Natural killer cell treated with Interleukin-12 subunit alpha and Interleukin-12 subunit beta and Interleukin-15 and Interleukin-18, amount 100 ng/mL, for 72 hours (primary cell): ENCODE measurements at places on chromosomes 5 and 9.

DNA sequence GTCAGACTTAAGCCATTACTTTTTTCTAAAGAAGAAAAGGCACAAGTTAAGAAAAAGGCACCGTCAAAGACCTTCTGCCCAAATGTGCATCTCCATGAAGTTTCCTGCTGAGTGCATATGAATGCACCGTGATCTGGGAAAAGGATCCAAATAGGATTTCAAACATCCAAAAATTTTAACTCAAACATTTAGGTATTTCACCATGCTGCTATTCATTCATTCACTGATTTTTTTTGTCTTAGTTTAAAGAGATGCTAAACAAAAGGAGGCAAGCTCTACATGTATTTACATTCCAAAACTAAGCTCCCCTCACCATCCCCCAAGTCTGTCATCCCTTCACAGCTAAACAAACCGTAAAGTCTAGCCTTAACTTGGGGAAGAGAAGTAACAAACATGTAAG is 291.9 kb downstream of the ARL15 start:
- no peak for DNase-seq

GRCh38 chr5:138051441-138052296 is 18.8 kb upstream of the FAM13B start:
- no peak for DNase-seq

GRCh38 chr5:10306114-10306513 is 1.6 kb downstream of the CMBL start:
- DNase-seq, result no peak

DNA sequence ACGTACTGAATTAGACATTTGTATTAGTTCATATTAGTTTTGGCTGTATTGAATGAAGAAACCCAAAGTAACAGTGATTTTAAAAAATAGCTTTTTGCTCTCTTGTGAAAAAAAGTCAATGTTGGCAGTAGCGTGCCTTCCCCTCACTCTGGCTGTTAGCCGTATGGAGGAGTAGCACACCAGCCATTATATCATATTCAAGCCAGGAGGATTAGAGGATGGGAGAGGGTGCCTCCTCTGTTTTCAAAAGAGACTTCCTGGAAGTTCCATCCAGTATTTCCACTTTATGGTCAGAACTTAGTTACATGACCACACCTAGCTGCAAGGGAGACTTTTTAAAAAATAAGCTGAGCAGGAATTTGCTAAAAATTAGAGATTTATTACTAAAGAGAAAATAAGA is 41.2 kb downstream of the GPR21 start:
- no peak for DNase-seq

DNA sequence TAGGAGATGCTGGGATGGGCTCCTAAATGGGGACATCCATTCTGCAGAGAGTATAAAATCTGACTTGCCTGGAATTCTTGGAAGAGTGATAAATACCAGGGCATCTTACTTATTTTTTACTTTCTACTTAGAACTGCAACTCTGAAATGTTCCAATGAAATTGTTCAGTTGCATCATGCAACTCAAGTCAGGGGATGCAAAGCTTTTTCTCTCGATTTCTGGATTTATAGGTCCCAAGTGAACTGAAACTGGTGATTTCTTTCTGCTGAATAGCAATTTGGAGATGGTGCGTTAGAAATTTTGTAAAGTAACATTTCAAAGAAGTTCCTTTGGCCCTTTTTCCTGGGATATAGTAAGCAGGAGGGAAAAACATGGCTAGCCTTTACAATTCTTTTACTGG is 238.4 kb upstream of the CD180 start:
- no peak for DNase-seq

- no peak for DNase-seq
Measured at GRCh38 chr5:126514131-126514557, 80.9 kb downstream of the ALDH7A1 start.

DNA sequence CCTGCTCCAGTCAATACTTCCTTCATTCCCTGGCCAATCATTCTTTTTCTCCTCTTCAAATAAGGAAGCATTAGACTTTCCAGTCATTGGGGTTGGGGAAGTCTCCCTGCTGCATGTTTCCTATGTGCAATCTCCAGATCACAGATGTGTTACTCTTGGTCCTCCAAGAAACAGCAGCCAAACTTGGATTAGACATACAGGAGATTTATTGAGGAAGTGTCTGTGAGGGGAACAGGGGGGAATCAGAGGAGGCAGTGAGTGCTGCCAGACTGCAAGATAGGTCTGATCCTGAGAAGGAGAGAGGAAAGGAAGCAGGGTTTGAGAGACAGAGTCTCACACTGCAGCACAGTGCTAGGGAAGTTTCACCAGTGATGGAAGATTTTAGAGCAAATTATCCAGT is 40.6 kb upstream of the SLIT3 start:
- DNase-seq, result no peak

DNA sequence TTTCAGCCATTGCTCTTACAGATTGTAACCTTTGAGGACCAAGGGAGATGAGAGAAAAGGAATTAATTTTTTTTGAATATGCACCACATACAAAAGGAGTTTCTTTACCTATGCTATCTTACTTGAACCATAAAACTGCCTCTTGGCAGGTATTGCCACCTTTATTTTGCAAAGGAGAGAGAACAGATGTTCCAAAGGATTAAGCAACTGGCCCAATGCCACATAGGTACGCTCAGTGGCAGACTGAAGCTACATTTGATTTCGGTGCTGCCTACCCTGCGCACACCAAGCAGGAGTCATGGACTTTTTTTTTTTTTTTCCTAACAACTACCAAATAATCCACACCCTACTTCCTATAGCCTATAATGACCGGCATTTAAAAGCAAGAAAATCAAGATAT is 43.1 kb downstream of the SAXO1 start:
- DNase-seq, result no peak

DNA sequence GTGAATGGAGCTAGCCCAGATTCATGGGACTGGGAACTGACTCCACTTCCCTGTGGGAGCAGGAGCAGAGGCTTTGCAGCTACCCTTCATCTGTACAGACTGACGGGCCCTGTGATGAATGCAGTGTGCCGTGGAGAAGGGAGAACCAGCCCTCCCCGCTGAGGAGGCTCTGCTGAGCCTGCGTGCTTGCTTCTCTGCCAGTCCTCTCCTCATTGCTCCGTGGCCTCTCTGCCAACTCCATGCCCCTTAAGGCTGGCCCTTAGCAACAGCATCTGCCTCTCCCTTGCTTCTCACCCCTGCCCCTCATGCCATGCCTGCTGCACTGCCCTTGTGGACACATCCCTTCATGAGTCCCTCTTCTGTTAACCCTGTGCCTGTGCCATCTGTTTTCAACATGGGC is 53.6 kb downstream of the GADD45G start:
- DNase-seq, result no peak

GRCh38 chr5:170533383-170533782 is 29.6 kb downstream of the KCNIP1 start:
- DNase-seq, result peak; percentile 41

DNA sequence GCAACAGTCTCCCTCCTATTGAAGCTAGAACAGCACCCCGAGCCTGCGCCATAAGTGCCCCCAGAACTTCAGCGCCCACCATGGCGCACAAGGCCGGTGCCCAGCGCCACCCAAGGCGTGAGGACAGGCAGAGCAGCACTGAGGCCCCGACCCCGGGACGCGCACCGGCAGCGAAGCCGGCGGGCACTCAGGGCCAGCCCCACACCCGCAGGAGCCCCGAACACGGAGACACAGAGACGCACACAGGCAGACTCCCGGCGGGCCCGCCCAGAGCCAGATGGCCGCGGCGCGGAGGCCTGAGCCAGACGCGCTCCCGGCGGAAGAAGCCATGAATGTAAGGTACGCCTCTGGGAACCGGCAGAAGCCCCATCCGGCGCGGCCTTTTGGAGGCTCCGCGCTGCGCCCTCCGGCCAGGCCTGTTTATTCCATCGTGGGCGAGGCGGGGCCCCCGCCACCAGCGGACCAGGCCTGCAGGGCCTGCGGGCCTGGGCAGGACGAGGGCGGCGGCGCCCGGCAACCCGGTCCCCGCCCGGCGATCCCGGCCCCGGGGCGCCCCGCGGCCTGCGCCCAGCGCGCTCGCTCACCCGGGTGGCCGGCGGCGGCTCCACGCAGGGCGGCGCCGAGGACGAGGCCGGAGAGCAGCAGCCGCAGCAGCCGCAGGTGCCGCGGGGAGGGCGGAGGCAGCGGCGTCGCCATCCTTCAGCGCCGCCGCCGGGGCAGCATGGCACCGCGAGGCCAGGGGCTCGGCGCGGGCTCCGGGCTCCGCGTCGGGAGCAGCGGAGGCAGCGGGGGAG is 486 bp downstream of the NPDC1 start:
- DNase-seq, result no peak

GRCh38 chr9:31908891-31909480 is 475.5 kb upstream of the ACO1 start:
- DNase-seq, result no peak

- no peak for DNase-seq
Measured at GRCh38 chr9:4798281-4799032, 5.7 kb downstream of the RCL1 start.

DNA sequence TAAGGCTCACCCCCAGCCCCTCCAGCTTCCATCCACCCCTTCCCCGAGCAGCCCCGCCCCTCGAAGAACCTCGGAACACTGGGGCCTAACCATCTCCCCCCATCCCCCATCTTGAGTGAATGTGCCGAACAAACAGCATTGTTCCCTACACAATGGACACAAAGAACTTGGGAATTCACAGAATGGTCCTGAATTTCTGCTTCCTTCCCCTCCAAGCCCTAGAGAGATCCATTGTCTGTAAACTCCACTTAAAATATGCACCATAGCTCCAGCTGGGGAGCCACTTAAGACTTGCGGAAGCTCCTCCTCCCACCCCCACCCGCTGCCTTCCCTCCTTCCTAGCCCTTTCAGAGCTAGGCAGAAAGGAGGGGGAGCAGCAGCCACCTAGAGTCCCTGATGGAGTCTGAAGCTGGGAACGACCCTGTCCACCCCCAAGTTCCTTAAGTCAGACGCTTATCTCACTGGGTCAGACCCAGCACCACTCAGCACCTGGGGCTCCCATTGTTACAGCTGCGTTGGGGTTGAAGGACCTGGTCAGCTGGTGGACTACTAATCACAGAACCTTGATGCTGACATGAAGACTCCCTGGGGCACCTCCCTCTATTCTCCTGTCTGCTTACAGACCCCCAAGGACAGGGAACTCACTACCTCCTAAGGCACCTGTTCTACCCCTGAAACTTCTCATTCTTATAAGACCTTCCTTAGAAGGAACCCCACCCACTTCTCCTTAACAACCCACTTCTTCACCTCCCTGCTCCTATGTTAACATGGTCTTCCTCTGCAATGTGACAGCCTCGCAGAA is 61.4 kb downstream of the PCDH1 start:
- DNase-seq, result no peak

- DNase-seq, result no peak
Measured at GRCh38 chr9:99607842-99608448, 213.7 kb upstream of the NR4A3 start.

DNA sequence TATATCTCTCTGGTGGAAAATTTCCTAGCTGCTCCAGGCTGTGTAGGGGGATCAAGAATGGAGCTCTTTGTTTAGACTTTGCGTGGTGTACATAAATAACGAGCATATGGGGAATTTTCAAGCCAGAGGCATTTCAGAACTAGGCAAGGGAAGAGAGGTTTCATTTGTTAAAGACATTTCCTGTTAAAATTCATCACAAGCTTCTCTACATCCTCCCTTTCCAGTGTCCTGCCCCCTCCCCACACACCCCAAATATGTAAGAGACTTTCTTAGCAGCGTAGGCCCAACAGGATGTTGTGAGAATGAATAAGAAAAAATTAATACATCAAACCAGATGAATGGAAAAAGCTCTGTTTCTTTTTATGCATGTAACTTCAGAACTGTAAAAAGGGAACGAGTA is 150.3 kb downstream of the GPBP1 start:
- no peak for DNase-seq

GRCh38 chr5:163269624-163270023 is 167.8 kb upstream of the CCNG1 start:
- no peak for DNase-seq

DNA sequence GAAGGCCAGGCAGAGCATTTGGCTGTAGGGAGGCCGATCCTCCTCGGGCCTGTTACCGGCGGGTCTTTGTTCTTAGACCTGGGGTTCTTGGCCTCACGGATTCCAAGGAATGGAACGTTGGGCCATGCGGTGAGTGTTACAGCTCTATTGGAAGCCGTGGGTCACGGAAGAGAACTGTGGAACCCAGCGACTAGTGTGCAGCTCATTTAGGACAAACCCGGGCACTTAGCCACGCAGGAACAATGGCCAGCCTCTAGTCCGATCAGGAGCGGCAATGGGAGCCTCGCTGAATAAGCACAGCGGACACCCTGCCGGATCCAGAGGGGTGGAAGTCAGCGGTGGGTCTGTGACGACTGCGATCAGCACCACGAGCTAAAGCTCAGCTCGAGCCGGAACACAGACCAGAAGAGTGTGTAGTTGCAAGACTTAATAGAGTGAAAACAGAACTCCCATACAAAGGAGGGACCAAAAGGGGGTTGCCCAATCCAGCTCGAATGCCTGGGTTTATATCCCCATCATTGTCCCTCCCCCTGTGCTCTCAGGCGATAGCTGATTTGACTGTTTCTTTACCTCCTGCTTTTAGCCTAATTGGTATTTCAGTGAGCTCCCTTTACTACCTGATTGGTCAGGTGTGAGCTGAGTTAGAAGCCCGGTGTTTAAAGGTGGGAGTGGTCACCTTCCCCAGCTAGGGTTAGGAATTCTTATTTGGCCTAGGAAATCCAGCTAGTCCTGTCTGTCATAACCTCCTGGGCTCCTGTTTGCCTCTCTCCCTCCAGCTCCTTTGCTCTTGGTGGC is 53.7 kb upstream of the RPL26L1 start:
- no peak for DNase-seq

DNA sequence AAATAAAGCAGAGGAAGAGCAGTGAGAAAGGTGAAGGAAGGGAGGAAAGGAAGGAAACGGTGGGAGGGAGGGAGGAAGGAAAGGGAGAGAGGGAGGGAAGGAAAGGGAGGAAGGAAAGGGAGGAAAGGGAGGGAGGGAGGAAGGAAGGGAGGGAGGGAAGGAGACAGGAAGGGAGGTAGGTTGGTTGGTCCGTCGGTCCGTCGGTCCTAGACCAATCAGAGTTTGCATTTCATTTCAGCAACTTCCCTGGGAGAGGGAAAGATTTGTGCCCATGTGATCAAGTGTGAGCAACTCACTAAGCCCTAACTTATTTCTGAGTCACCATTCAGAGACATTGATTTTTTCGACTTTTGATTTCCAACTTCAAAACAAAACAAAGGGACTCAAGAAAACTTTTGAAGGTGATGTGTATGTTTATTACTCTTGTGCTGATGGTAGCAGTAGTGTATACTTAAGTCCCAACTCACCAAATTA is 18.8 kb downstream of the NANS start:
- no peak for DNase-seq

DNA sequence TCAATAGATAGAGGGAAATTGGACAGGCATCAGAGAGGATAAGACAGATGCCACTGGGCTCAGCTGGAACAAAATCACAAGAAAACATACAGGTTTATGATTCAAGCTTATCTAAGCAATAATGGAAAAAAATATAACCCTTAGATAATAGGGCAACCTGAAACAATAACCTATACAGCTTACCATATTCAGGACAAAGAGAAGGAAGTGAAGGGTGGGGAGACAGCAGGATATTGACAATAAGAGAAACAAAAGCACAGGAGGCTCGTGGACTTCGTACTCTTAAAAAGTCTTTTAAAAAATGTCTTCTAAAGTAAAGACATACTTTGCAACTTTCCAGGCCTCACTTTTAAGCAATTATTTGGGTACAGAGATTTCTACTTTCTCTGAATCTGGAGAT is 225.3 kb downstream of the NTRK2 start:
- no peak for DNase-seq
